ENCODE measurements at places on chromosomes 2 and 18.
A peak's percentile ranks its signal among the peaks of the same experiment; 100 is the strongest.

DNA sequence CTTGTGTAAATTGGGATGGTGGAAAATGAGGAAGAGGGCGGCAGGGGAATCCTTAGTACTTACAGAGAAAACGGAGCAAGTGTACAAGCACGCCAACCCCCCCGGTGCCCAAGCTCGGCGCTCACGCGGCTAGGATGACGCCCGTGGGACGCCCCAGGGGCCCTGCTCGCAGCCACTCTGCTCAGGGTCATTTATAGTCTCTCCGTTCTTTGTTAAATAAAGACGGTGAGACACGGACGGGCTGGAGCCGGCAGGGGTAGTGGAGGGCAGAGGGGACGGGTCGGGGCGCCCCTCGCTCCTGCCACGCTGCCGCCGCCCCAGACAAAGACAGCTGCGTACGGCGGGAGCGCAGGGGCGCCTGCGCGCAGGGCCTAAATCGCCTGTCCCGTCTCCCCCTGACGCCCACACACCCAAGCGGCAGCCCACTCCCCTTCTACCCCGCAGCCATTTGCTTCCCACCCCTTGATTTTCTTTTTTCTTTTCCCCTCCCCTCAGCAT is 37.8 kb downstream of the PCBP1 start:
- peak; percentile 55 for DNase-seq

GRCh38 chr18:12314591-12315305 is 6.7 kb downstream of the TUBB6 start:
- DNase-seq = no peak

DNA sequence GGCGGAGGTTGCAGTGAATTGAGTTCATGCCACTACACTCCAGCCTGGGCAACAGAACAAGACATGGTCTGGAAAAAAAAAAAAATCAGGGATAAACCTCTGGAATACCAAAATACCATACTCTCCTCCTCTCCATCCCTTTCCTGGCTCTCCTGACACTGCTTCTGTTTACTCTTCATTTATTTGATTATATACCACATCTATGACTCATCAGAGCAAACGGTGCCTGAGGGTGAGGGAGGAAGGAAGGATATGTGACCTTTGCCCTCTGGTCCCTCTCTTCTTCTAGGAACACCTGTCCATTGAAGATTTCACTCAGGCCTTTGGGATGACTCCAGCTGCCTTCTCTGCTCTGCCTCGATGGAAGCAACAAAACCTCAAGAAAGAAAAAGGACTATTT is 30.0 kb downstream of the VIL1 start:
- no peak for DNase-seq

DNA sequence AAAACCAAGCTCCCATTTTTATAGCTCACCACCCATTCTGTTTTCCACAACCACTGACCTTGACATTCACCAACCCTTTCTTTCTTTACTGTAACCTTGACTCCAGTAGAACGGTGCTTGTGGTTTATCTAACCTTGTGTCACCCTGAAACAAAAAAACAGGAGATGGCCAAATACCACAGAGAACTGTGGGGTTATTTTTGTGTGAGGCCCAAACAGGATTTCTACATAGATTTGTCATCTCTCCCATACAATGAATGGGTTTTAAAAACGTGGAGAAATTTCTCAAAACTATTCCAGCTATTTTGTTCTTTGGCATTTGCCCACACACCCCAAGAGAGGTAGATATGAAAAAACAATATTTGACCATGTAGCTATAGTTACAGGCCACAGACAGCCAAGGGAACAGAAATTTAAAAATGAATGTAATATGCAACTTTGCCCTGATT is 231.3 kb upstream of the TANK start:
- DNase-seq = no peak

- no peak for DNase-seq
Observed at GRCh38 chr2:191629976-191630712, 47.8 kb upstream of the NABP1 start.

DNA sequence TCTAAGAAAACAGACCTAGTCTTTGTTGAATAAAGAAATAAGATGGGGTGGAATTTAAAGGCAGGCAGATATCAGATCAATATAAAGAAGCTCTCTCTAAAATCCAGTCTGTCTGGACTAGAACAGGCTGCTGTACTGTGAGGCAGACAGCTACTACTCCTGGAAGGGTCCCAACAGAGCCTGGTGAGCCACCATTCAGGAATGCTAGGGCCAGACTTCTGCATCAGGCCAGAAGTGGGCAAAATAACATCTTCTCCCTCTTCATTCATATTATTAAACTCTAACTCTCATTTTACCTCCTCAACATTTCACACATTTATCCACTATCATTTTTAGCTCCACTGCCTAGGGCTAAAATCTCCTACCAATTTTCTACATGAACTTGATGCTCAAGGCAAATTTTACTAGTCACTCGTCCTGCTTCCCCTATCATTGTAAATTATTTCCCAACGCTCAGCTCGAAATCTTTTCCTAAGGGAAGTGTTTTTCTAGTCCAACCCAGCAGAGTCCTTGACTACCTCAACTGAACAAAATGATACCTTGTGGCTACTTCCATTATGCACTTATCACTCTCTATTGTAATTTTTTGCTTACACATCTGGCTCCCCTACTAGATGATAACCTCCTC is 45.2 kb upstream of the GLS start:
- DNase-seq = no peak

GRCh38 chr2:237137626-237138323 is 52.1 kb downstream of the COPS8 start:
- DNase-seq = no peak

- DNase-seq = no peak
Observed at GRCh38 chr18:67901573-67901972, 385.1 kb upstream of the DSEL start.

DNA sequence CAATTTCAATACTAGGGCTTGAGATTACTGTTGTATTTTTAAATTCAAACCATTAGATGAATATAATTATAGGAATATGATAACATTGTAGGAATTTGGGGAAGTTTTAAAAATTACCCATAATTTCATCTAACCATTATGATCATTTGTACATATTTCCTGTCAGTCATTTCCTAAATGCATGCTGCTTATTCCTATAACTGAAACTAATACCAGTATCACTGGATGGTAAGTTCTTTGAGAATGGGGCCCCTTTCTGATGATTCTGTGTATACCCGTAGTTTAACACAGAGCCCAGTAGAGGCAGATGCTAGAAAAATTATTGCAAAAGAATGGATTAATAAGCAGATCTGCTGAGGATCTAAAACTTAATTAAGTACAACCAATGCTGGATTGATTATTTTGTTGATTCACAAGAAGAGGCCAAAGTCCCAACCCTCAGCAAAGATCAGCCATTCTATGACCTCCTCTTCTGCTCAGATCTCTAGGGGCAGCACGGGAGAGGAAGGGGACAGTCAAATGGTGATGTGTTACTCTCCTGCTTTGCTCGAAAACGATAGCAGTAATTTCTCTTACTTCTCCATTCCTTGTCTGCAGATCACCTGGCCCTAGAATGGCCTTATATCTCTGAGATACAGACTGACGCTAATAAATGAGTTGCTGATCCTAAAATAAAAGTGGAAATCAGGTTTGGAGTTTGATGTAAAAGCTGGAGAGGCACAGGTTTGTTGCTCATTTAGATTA is 69.5 kb upstream of the PELI1 start:
- no peak for DNase-seq

- no peak for DNase-seq
Observed at GRCh38 chr2:212034841-212035585, 503.6 kb downstream of the ERBB4 start.

- no peak for DNase-seq
Observed at GRCh38 chr2:217585362-217585761, 417.4 kb downstream of the TNS1 start.

DNA sequence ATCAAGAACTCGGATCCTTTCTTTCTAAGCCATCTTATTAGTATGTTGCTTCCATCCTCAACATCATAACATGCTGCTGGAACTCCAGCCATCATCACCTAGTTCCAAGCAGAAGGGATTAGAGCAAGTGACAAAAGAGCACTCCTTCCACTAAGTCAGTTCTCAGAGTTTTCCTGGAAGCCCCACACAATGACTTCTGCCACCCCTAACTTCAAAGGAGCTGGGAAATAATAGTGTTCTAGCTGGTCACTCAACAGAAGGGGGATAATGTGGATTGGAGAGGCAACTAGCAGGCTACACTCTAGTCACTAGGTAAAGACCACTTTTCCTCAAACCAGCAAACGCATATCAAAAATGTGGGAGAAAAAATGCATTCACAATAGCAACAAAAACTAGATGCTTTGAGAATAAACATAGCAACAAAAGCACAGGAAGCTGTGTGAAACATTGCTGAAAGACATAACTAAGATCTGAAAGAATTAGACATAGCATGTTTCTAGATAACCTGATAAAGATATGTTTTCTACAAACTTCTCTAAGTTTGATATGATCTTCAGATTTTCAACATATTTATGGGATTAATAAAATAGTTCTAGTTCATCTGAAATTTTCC is 39.5 kb downstream of the COX7A2L start:
- no peak for DNase-seq

GRCh38 chr18:13288509-13289133 is 70.1 kb downstream of the LDLRAD4 start:
- DNase-seq = no peak

- no peak for DNase-seq
Observed at GRCh38 chr18:2316082-2316750, 255.1 kb downstream of the METTL4 start.

DNA sequence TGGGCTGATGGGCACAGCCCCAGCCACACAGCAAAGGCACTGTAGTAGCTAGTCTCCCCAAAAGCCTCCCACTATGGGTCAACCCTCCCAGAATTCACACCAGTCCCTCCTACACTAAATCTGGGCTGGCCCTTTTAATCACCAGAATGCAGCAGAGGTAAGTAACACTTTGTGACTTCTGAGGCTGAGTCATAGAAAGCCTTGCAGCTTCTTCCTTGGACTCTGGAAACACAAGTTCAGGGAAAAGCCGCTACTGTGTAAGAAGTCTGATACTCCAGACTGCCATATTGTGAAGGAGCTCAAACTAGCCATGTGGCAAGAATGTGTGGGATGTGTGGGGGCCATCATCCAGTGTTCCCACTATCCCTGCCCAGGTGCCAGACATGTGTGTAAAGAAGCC is 19.0 kb upstream of the SIX2 start:
- DNase-seq = no peak

DNA sequence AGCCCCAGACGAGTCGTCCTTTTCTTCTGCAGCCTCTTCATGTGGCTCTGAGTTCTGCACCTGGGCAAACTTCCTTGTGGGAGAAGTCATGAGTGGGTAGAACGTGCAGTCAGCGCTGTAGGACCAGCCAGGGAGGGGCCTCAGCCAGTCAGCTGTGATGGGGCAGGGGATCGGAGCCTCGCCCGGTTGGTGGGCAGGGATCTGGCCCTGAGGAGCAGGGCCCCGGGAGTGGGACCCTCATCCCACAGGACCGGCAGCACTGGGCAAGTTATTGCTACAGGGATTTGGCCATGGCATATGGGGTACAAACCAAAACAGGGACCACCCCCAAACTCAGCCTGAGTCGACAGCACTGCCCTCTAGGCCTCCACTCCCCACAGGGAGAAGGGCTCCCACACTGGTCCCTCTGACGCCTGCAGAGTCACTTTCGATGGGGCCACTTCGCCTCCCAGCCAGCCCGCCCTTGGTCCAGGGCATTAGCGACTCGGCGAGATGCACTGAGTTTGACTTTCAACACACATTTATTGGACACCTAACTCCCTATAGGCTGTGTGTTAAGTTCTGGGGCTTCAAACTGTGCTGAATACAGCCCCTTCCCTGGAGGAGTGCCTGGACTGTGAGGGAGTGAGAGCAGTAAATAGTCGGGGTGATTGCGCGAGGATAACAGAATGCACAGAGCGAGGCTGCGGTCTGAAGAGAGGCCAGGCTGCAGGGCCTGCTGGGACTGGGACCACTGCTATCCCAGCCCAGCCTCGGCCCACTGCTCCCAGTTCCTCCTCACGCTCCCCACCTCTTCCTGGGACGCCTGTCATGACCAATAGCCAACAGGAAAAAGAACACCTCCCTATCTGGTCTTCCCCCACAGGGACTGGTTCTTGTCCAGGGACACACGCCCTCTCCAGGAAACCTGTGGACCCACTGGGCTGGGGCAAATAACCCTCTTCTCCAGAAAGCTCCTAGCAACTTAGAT is 55.9 kb downstream of the SDC1 start:
- no peak for DNase-seq

GRCh38 chr2:64522843-64523428 is 1.2 kb upstream of the AFTPH start:
- DNase-seq = peak; percentile 69

DNA sequence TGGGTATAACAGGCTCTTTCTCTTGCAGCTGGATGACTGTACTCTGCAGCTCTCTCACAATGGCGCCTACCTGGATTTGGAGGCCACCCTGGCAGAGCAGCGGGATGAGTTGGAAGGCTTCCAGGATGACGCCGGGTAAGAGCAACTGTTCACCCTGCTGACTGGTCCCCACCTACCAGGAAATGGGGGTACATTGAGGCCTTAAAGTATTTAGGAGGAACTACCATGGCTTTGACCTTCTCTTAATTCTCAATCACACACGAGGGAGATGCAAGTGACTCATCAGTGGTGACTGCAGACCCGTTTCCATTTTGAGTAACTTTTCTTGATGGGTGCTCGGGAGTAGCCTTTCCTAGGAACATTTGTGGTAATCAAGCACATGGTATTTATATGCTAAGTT is 58.0 kb downstream of the FHOD3 start:
- DNase-seq = no peak

DNA sequence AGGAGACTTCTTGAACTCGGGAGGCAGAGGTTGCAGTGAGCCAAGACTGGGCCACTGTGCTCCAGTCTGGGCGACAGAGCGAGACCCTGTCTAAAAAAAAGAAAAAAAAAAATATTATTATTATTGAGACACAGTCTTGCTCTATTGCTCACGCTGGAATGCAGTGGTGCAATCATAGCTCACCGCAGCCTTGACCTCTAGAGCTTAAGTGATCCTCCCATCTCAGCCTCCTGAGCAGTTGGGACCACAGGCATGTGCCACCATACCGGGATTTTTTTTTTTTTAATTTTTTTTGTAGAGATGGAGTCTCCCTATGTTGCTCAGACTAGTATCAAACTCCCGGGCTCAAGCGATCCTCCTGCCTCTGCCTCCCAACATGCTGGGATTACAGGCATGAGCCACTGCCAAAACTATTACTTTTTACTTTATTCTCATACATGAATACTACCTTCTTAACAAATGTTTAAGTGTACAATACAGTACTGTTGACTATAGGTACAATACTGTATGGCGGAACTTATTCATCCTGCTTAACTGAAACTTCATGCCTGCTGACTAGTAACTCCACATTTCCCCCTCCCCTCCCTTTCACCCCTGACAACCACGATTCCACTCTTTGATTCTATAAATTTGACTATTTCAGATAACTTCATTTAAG is 15.5 kb downstream of the FBXO11 start:
- no peak for DNase-seq

- DNase-seq = no peak
Observed at GRCh38 chr18:12647773-12648172, 10.1 kb downstream of the SPIRE1 start.

GRCh38 chr2:143248631-143249030 is 119.4 kb downstream of the ARHGAP15 start:
- no peak for DNase-seq
